ENCODE measurements at places on chromosomes 5 and 9. TPM values are rescaled to one million over a fixed set of nuclear protein-coding genes. Genes with fewer than 3 reads are reported as not detected.

RAB24 gene
- 17.0 TPM for total RNA-seq

DNA sequence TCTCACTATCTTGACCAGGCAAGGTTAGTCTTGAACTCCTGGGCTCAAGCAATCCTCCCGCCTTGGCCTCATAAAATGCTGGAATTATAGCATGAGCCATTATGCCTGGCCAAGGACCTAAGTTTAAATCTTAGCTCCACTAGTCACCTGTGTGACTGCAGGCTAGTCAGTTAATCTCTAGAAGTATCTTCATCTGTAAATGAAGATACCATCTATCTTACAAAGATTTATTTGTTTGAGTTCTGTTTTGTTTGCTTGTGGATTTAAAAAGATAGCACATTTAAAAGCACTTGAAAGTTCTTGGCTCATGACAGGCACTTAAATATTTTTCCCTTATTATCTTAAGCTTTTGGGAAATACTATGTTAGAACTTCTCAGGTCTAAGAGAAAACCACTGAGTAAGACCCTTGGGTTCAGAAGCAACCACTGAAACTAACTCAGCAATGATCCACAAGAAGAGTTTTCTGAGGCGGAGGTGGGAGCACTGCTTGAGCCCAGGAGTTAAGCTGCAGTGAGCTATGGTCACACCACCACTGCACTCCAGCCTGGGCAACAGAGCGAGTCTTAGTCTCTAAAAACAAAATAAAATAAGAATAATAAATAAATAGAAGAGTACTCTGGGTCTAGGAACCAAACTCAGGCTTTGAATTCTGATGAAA lies 19.1 kb downstream of the TMEM245 start:
- peaks cover 44% of the 10 kb centered on the region for H3K4me1 ChIP-seq
- peaks cover 32% of the 10 kb centered on the region for H3K36me3 ChIP-seq
- DNase-seq: no peak
- H3K27me3 ChIP-seq: no peaks in the 10 kb centered on the region
- peak overlapping the region; percentile 44 for H3K4me3 ChIP-seq

- peaks cover 23% of the 10 kb centered on the region for H3K4me1 ChIP-seq
- peak within 1 kb of the TSS; percentile 79 for H3K4me3 ChIP-seq
- H3K36me3 ChIP-seq: peaks cover 22% of the 10 kb centered on the region
- DNase-seq: peak; percentile 92
- H3K27me3 ChIP-seq: no peaks in the 10 kb centered on the region
Measured at GRCh38 chr9:128786681-128787601, at the start of gene TBC1D13. Gene TBC1D13 (plus strand): TSS chr9:128787253. CDS start chr9:128787354, 101 bp downstream.

DNA sequence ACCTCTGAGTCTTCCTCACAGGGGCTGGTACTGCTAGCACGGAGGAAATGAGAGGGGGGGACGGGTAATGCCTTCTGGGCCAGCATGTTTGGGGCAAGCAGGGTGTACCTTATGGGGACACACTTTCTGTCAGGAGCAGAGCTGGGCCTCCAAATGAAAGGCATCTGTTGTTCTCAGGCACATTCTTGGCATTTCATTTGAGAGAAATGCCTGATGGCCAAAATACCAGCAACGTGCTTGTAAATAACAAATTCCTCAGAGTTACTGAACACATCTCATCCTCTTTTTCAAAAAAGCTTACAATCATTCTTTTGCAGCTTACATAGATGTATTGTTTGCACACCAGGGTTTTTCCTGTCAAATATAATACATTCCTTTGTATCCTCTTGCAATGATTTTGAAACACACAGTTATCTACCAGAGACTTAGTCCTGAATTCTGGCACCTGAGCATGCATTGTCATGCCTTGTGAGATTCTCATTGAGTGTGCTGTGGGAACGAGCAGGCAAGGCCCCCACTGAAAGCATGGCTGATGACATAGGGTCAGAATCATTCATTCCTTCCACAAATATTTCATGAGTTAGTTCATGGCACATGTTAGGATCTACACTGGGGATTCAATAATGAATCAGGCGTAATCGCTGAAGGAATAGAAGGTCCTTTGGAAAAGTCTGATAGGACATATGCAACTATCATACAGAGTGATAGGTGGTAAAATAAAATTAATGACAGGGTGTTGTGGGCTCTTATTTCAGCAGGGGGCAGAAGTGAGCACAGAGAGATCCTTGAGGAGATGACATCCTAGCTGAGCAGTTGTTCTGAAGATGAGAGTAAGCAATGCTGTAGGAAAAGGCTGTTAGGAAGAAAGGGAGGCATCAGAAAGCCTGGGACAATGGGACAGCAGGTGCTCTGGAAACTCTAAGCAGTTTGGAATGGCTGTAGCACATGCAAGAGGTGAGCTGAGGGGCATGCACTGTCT lies 260.9 kb upstream of the TUT7 start:
- H3K27me3 ChIP-seq: no peaks in the 10 kb centered on the region
- H3K36me3 ChIP-seq: no peaks in the 10 kb centered on the region
- no peak overlapping the region for H3K4me3 ChIP-seq
- no peaks in the 10 kb centered on the region for H3K4me1 ChIP-seq

- no peaks in the 10 kb centered on the region for H3K4me1 ChIP-seq
- DNase-seq: no peak
- H3K36me3 ChIP-seq: no peaks in the 10 kb centered on the region
- no peak overlapping the region for H3K4me3 ChIP-seq
- no peak overlapping the region for H3K27ac ChIP-seq
Measured at GRCh38 chr9:10226996-10227395, 385.8 kb downstream of the PTPRD start.

All from CD4-positive, alpha-beta T cell (primary cell).